MCF 10A (cell line): ENCODE measurements at places on chromosomes 16 and 17. TPM values are rescaled to one million over a fixed set of nuclear protein-coding genes. Genes with fewer than 3 reads are reported as not detected.

The BCAR1 gene
- total RNA-seq = 58.6 and 68.1 TPM in 2 replicates

The ALDH3A1 gene
- total RNA-seq = 4.9 and 13.4 TPM in 2 replicates

The CCDC182 gene
- not detected in 2 replicates for total RNA-seq

The EME2 gene
- 20.6 TPM in 2 replicates for total RNA-seq

The CLEC19A gene
- total RNA-seq = not detected in 2 replicates

The RPH3AL gene
- total RNA-seq = 0.89 and 1.6 TPM in 2 replicates

The EPOP gene
- 3.4 and 3.6 TPM in 2 replicates for total RNA-seq

GRCh38 chr16:47943235-47943634 lies 212.6 kb downstream of the ABCC12 start:
- H3K4me1 ChIP-seq = no peaks in the 10 kb centered on the region
- DNase-seq = no peak
- peaks cover 12% of the 10 kb centered on the region for H3K27me3 ChIP-seq
- H3K27ac ChIP-seq = no peak overlapping the region
- H3K4me3 ChIP-seq = no peak overlapping the region

GRCh38 chr17:14196377-14196997 lies 40.2 kb downstream of the CDRT15 start:
- H3K36me3 ChIP-seq = peaks cover 19% of the 10 kb centered on the region
- no peak for DNase-seq
- peaks cover 9% of the 10 kb centered on the region for H3K4me1 ChIP-seq

GRCh38 chr16:87063543-87063942 lies 253.6 kb downstream of the C16orf95 start:
- no peaks in the 10 kb centered on the region for H3K4me1 ChIP-seq
- H3K27ac ChIP-seq = no peak overlapping the region
- DNase-seq = no peak
- H3K4me3 ChIP-seq = no peak overlapping the region

GRCh38 chr17:80821546-80821945 lies 170.1 kb upstream of the CHMP6 start:
- H3K27ac ChIP-seq = no peak overlapping the region
- H3K4me1 ChIP-seq = peaks cover 22% of the 10 kb centered on the region
- H3K27me3 ChIP-seq = no peaks in the 10 kb centered on the region
- no peak overlapping the region for H3K4me3 ChIP-seq

DNA sequence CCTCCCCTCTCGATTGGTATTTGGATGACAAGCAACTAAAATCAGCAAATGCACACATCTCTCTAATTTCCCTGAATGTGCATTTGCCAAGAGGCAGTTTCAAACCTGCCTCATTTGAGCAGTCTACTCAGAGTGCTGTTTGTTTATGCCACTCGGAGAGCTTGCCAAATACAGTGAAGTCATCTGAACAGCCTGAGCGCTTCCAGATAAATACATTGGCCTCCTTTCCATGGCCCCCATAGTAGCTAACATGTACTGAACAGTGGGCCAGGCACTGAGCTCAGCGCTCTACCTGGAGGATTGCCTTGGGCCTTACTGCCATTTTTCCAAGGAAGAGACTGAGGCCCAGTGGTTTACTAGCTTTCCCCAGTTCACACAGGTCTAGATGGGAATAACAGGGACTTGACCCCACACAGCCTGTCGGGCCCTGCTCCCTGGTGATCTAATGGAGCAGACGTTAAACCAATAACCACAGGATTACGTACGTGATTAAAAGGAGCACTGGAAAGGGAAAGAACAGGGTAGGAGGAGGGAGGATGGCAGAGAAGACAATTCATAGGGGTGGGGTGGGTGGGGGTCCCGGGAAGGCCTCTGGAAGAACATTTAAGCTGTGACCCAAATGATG lies 18.7 kb upstream of the ANKRD40CL start:
- H3K27ac ChIP-seq = peak overlapping the region; percentile 98
- no peaks in the 10 kb centered on the region for H3K36me3 ChIP-seq
- peak; percentile 41 for DNase-seq
- H3K4me3 ChIP-seq = no peak overlapping the region

DNA sequence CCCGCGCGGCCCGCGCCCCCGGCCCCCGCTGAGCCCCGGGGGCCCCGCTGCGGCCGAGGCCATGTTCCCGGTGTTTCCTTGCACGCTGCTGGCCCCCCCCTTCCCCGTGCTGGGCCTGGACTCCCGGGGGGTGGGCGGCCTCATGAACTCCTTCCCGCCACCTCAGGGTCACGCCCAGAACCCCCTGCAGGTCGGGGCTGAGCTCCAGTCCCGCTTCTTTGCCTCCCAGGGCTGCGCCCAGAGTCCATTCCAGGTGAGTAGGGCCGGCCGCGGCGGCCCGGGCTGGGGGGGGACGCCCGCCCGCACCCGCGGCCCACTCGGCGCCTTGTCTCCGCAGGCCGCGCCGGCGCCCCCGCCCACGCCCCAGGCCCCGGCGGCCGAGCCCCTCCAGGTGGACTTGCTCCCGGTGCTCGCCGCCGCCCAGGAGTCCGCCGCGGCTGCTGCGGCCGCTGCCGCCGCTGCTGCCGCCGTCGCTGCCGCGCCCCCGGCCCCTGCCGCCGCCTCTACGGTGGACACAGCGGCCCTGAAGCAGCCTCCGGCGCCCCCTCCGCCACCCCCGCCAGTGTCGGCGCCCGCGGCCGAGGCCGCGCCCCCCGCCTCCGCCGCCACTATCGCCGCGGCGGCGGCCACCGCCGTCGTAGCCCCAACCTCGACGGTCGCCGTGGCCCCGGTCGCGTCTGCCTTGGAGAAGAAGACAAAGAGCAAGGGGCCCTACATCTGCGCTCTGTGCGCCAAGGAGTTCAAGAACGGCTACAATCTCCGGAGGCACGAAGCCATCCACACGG lies 504 bp downstream of the MAZ start:
- DNase-seq = peak; percentile 66
- H3K4me1 ChIP-seq = peaks cover 37% of the 10 kb centered on the region
- peaks cover 50% of the 10 kb centered on the region for H3K36me3 ChIP-seq
- H3K27ac ChIP-seq = no peak overlapping the region

- no peaks in the 10 kb centered on the region for H3K27me3 ChIP-seq
- H3K27ac ChIP-seq = no peak overlapping the region
- peaks cover 39% of the 10 kb centered on the region for H3K36me3 ChIP-seq
These were observed 110.2 kb upstream of the ZNF750 start for GRCh38 chr17:82949984-82950383.

DNA sequence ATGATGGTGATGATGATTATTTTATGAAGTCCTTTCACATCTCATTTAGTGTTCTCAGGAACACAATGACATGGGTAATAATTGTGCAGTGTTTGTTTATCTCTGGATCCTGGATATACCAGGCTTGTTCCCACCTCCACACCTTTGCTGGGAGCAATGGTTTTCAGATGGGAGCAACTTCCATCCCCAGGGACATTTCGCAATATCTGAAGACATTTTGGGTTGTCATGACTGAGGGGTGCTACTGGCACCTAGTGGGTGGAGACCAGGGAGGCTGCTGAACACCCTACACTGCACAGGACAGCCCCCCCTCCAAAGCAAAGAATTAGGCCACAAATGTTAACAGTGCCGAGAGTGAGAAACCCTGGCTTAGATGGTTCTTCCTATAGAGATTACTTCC lies 13.5 kb upstream of the SALL1 start:
- no peaks in the 10 kb centered on the region for H3K36me3 ChIP-seq
- DNase-seq = no peak
- H3K4me1 ChIP-seq = peaks cover 14% of the 10 kb centered on the region
- H3K27me3 ChIP-seq = no peaks in the 10 kb centered on the region
- no peak overlapping the region for H3K27ac ChIP-seq
- no peak overlapping the region for H3K4me3 ChIP-seq

DNA sequence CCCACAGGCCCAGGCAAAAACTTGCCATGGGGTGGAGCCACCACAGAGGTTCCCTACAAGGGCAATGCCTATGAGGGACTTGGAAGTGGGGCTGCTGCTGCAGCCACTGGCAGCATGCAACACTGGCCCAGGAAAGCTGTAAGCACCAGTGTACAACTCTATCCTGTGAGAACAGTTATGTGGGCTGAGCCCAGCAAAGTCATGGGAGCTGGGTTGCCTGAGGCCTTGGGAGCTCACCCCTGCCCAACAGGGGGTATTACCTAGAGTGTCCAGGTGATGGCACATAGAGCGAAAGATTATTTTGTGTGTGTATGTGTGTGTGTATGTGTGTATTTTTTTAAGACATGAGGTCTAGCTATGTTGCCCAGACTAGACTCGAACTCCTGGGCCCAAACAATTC lies 57.0 kb downstream of the TANC2 start:
- no peak for DNase-seq
- no peak overlapping the region for H3K4me3 ChIP-seq
- H3K27me3 ChIP-seq = no peaks in the 10 kb centered on the region
- H3K27ac ChIP-seq = no peak overlapping the region
- peaks cover 6% of the 10 kb centered on the region for H3K36me3 ChIP-seq
- H3K4me1 ChIP-seq = peaks cover 32% of the 10 kb centered on the region

DNA sequence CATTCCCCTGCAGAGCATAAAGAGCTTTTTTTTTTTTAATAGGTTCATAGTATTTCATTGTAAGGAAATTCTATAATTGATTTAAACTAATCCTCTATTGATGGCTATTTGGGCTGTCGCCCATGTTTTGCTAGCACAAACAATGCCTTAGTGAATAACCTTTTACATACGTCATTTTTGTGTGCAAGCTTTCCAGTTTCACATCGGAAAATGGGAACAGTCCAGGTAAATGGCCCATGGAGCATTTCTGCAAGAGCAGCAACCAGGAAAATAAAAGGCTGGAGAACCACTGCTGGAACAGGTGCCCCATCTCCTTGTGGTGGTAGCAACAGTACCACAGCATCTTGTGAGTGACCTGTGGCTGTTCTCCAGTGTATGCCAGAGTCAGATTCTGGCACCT lies 48.6 kb downstream of the CDH1 start:
- H3K4me3 ChIP-seq = no peak overlapping the region
- no peak overlapping the region for H3K27ac ChIP-seq
- H3K4me1 ChIP-seq = peaks cover 15% of the 10 kb centered on the region
- H3K27me3 ChIP-seq = no peaks in the 10 kb centered on the region

DNA sequence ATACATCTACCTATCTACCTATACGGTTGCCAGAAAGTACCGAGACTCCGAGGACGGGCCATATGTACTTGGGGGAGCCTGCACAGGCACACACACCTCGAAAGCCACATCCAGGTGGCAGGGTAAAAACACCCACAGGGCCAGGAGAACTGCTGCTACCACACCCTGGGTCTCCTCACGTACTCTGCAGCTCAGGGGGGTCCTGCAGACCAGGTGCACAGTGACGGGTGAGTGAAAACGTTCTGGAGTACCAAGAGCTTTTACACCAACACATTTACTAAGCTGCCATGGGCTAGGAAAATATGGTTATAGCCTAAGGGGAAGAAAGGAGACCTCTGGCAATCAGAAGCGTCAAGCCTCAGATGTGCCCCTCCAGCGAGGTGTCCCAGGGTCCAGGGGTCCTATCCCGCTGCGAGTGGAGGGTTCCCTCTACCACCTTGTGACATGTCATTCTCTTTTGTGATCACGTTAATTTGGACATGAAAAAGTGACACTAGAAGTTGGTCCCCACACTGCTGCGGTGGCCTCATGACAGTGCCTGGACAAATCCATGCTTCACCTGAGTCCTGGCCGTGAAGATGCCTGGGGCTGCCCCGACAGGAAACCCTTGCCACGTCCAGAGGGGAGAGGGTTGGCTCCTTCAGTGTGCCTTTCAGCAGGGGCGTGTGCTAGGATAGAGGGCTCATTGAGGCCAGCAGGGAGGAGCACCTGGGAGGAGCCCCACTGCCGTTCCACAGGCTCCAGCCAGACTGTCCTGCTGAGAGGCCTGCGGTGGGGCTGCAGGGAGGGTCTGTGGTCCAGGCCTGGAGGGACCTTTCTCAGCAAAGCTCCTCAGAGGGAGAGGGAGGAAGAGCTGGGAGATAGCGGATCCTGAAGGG lies 1.8 kb downstream of the CANT1 start:
- no peak for DNase-seq
- H3K27ac ChIP-seq = peak overlapping the region; percentile 98
- peaks cover 26% of the 10 kb centered on the region for H3K4me1 ChIP-seq
- peak overlapping the region; percentile 90 for H3K4me3 ChIP-seq
- no peaks in the 10 kb centered on the region for H3K27me3 ChIP-seq

DNA sequence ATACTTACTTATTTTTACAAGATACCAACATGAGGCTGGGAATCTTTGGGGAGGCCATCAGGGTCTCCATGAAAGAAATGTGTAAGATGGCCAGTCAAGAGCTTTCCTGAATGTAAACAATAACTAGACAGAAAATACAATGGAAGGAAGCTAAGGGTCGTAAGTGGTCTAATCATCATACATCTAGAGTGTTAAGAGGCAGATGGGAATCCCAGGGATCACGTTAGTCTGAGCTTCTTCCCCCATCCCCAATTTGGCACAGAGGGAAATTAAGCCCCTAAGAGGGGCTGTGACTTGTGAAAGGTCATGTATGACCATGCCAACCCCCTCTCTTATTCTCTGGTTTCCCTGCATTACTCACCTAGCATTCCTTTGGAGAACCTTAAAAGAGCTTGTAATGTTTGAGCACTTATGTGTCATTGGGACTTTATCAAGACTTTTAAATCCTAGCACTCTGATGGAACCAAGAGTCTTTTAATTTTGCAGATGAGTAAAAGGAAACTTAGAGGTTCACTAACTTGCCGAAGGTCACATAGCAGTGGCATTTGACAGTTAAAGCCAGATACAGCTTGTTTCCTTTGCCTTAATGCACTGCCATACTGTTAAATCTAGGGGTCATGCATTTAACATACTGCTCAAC lies 46.1 kb downstream of the DCUN1D3 start:
- H3K4me1 ChIP-seq = peaks cover 26% of the 10 kb centered on the region
- H3K27me3 ChIP-seq = no peaks in the 10 kb centered on the region
- no peak for DNase-seq
- peaks cover 67% of the 10 kb centered on the region for H3K36me3 ChIP-seq

DNA sequence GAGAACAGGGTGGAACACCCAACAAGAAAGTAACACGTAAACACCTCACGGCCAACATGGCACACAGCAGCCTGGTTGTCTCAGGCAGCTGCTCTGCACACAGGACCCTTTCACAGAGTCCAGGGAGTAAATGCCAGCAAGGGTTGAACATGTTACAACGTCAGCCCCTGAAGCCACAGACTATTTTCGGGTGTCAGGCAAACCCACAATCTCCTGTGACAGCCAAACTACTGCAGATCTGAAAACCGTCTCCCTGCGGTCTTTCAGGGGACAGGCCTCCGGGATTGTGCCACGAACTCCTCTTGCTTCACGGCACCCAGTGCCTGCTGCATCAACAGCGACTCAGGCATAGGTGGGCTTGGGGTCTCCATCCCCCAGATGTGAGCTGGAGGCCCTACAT lies 127.7 kb downstream of the XYLT1 start:
- no peaks in the 10 kb centered on the region for H3K4me1 ChIP-seq
- DNase-seq = no peak
- no peak overlapping the region for H3K4me3 ChIP-seq
- no peaks in the 10 kb centered on the region for H3K36me3 ChIP-seq
- no peaks in the 10 kb centered on the region for H3K27me3 ChIP-seq

GRCh38 chr16:14501331-14502255 lies 128.5 kb downstream of the PARN start:
- DNase-seq = peak; percentile 96
- H3K27me3 ChIP-seq = no peaks in the 10 kb centered on the region
- H3K4me1 ChIP-seq = peaks cover 56% of the 10 kb centered on the region
- H3K36me3 ChIP-seq = no peaks in the 10 kb centered on the region
- H3K4me3 ChIP-seq = peak overlapping the region; percentile 57
- H3K27ac ChIP-seq = peak overlapping the region; percentile 78
